IMR-90 (cell line): ENCODE measurements at places on chromosomes 5 and 9.

DNA sequence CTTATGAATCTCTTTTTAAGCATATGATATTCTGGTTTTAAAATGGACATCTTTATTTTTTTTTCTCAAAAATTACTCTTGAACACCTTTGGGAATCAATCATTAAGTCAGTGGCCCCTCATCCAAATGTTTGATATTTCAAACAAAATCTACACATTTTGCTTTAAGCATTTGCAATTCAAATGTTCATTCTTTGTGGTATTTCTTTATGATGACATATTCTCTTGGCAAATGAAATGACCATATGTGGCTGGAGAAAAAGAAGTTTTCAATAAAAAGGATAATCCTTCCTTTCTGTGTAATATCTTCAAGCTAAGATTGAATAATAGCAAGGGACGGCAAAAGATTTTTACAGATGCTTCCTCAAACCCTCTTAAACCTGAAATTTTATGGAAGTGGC, 420.8 kb downstream of the MTRR start:
- DNase-seq: no peak

- DNase-seq: peak; percentile 56
These were observed 37.8 kb downstream of the FAM78A start for GRCh38 chr9:131238402-131239021.

DNA sequence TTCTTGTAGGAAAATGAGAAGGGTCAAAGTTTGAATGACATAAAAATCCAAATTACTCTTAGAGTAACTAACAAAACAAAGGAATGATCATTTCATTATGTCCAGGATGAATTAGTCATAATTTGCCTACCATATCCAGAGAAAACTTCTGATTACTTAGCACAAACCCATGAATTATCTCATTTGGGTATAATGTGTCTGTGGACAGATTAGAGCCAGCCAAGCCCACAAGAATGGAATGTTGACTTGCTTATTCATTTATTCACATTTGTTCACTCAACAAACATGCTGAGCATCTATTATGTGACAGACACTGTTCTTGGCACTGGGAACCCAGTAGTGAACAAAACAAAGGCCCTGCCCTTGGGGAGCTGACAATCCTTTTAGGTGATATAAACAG, 87.4 kb downstream of the APBA1 start:
- DNase-seq: no peak

- peak; percentile 11 for DNase-seq
These were observed 417.0 kb upstream of the TLE4 start for GRCh38 chr9:79154806-79155205.

GRCh38 chr5:27472871-27473270, 434.5 kb upstream of the CDH9 start:
- no peak for DNase-seq

GRCh38 chr5:56735849-56736641, 79.3 kb upstream of the MAP3K1 start:
- no peak for DNase-seq

GRCh38 chr5:128378632-128379031, 159.4 kb downstream of the FBN2 start:
- peak; percentile 3 for DNase-seq

DNA sequence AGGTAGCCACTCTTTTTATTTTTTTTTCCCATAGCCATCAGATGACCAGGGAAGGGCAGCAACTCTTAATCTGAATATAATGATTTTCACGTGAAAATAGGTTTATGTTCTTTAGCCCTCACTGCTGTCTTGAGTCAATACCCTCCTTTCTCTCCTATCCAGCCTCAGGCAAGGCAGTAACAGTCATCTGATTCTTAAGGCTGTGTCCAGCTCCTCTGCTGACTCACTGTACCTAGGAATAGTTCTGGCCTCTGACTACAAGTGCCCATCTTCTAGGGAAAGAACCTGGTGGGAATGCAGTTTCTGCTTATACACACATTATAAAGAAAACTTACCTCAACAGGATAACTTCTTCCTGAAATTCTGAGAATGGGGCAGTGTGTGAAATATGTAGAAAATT, 30.7 kb downstream of the DHX29 start:
- DNase-seq: peak; percentile 72

- DNase-seq: no peak
These were observed 349.2 kb downstream of the SLIT3 start for GRCh38 chr5:168951769-168952168.

DNA sequence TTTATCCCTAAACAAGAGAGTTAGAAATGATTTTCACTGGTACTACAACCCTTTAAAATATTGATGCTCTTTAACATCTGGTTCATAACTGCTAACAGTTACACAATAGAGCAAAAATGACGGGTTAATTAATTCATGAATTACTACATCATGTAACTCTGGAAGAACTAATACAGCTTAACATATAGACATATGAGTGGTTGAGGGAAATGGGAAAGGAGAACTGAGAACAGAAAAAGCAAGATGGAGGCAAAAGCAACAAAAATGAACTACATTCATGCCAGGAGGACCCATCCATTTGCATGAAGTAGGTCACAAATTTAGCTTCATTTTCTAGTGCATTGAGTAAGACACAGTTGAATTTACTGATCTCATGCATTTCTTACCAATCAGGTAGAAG, 61.8 kb downstream of the C9 start:
- DNase-seq: no peak

- peak; percentile 5 for DNase-seq
These were observed 20.7 kb downstream of the OSMR start for GRCh38 chr5:38866362-38867031.

GRCh38 chr5:31187591-31187990, 5.9 kb upstream of the CDH6 start:
- DNase-seq: no peak

GRCh38 chr5:145775893-145776444, 59.2 kb downstream of the PRELID2 start:
- peak; percentile 91 for DNase-seq

- DNase-seq: peak; percentile 60
These were observed 186.2 kb downstream of the FANCC start for GRCh38 chr9:95131023-95131943.

- no peak for DNase-seq
These were observed 55.1 kb downstream of the ASS1 start for GRCh38 chr9:130499804-130500263.

DNA sequence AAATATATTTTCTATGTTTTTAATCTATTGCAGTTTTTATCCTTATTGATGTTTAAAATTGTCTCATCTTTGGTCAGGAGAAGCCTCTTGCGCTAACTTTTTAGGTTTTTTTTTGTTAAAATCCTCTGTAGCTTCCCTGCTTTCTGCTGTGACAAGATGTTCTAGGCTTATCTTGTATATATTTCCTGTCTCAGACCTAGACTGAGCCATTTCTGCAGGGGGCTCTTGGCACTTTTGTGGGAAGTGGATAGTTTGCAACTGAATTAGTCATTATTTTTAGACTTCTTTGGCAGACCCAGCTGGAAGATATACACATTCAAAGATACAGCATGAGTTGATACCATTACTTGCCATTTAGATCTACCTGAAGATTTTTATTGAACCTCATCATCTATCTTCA, 28.8 kb downstream of the TCERG1 start:
- peak; percentile 2 for DNase-seq

DNA sequence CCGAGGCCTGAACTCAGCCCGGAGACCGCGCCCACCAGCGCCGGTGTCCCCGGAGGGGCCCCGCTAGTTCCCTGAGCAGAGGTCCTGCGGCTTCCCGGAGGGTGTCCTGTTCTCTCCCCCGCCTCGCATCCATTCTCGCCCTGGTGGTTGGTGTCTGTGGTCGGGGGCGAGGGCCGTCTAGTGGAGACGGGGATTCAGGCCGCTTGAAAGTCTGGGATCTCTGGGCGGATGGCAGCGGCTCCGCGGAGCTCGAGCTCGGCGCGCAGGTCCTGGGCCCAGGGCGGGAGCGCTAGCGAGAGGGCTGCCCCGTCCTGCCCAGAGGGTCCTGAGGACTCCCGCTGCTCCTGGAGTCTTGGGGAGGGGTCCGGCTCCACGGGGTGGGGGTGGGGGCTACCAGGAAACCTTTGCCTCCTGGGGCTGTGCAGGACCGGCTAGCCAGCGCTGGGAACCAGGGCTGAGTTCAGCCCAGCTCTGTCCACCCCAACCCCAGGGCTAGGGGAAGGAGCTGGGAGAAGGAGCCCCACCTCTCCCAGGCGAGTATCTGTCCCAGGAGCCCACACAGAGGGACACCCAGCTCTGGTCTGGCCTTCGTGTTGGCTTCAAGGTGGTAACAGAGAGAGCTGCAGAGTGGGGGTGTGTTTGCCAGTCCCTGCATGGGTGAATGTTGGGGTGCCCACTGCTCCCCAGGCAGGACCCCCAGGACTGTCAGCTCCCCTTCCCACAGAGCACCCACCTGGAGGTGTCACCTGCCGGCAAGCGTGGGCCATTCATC, 4.0 kb downstream of the TOR4A start:
- no peak for DNase-seq
